ENCODE measurements at places on chromosomes 1 and 21.

- DNase-seq: peak; percentile 41
These were observed 43.3 kb upstream of the DIRAS3 start for GRCh38 chr1:68093737-68094136.

DNA sequence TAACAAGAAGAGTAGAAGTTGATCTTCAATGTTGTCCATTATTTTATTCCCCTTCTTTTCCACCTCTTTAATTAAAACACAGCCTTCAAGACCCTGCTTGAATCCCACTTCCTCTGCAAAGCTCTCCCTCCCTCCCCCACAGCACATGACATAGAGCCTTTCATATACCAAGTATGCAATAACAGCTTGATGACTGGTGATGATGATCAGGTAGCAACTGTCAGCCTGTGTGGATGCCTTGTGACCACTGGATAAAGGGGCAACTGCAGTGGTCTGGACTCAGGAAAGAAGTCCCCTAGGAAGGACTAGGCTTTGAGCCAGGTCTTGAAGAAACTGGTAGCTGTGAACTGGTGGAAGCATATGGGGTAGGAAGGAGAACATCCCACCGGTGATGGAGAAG is 53.8 kb upstream of the PRDX6 start:
- no peak for DNase-seq

DNA sequence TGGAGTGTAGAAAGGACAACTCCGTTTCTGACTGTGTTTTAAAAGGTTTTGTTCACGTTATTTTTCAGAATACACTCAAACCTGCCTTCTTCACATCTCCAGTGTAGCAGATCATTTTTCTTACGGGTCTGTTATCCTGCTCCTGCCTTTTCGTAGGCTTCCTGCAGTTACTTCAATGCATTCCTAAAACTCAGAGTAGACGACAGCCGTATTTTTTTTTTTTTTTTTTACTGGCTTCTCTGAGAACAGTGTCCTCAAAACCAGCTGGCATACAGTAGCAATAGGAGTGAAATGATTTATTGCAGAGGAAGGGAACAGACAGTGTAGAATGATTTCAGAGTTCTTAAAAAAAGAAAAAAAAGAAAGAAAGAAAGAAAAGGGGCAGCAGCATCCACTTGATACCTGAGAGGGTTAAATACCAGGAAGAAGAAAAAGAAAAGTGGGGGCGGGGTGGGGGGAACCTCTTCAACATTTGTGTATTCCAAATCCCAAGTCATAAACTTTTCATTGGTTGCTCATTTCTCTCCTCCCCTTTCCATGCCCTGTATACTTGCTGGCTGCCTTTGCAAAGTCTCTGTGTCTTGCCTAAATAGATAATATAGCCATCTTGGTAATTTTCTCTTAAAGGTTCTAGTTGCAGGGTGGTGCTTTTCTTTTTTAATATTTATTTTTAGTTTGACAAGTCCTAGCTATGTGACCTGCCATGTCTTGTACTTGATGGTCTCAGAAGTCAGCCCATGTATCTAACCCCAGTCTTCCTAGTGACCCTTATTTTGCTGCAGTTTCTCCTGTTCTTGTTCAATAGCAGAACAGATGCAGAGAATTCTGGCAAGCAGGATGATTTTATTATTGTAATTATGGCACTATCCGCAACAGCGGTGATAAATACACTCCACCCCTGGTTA is 2.8 kb downstream of the TGFB2 start:
- DNase-seq: no peak

GRCh38 chr21:26943921-26944320 is 23.0 kb downstream of the ADAMTS5 start:
- DNase-seq: no peak

- DNase-seq: no peak
These were observed 115.1 kb downstream of the TOMM20 start for GRCh38 chr1:235013512-235013911.

- no peak for DNase-seq
These were observed 1.4 kb downstream of the PRAMEF18 start for GRCh38 chr1:13224480-13225060.

- DNase-seq: peak; percentile 81
These were observed 51.4 kb downstream of the EVA1C start for GRCh38 chr21:32463889-32464300.

DNA sequence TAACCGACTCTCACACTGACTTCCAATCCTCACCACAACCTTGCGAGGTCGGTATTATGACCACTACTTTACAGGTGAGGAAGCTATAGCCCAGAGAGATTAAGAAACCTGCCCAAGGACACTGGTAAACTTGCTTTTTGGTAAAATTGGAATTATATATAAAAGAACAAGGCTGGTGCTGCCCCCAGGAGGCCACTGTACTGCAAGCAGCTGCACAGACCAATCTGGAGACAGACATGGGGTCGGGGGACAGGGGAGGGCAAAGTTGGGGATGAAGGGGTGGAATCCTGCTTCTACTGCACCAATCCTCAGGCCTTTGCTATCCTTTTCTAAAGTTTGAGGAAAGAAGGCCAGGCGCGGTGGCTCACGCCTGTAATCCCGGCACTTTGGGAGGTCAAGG is 280.8 kb downstream of the SPATA17 start:
- DNase-seq: no peak

GRCh38 chr1:25878690-25879089 is 3.2 kb upstream of the PAQR7 start:
- DNase-seq: no peak

DNA sequence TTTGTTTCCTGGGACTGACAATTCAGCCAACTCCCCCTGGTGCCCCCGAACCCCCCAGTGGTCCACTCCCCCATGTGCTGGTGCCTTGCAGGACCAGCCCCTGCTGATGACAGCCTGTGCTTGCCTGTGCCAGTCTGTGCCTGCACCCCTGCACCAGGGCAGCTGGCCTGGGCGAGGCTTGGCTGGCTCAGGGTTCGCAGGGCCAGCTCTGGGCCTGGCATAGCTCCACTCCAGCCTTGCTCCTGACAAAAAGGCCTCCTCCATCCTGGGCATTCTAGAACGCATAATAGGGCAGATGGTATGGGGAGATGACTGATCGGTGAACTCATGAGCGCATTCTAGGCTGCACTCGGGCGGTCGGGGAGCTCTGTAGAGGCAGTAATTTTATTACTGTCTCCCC is 5.4 kb downstream of the CNTN2 start:
- DNase-seq: no peak

- no peak for DNase-seq
These were observed 145.8 kb upstream of the ZNF648 start for GRCh38 chr1:182207300-182207699.

DNA sequence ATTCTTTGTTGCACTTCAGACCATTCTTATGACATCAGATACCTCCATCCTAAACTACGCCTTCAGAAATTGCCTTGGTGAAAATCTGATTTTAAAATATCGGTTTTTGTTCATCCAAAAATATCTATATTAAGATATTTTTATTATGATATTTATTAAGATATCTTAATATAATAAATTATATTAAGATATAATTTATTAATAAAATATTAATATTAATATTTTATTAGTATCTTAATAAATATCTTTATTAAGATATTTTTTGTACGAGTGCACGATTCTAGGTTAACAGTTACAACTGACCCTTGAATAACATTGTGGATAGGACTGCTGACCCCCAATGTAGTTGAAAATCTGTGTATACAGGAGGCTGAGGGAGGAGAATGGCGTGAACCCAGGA is 20.9 kb downstream of the PADI4 start:
- DNase-seq: no peak

GRCh38 chr1:71018791-71019190 is 28.8 kb downstream of the PTGER3 start:
- DNase-seq: no peak

GRCh38 chr1:207028884-207029650 is 3.5 kb downstream of the C1orf116 start:
- DNase-seq: no peak

DNA sequence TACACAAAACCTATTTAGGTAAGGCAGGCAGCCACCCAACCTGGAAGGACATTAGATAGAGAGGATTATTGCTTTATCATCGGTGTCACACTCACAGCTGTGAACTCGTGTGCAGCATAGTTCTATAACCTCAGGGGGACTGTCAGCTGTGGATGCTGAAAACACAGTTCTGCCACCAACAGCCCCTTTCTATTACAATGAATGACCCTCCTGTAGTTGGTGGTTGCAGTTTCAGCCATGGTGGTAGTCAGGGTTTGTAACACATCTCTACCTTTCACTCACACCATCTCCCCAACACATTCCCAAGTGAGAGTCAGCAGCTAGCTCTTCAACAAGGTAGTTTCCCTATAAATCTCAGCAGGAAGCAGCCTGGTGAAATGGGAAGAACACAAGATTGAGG is 136.8 kb downstream of the ZC3H11B start:
- no peak for DNase-seq

GRCh38 chr1:234611847-234612351 is 1.9 kb upstream of the IRF2BP2 start:
- peak; percentile 54 for DNase-seq

DNA sequence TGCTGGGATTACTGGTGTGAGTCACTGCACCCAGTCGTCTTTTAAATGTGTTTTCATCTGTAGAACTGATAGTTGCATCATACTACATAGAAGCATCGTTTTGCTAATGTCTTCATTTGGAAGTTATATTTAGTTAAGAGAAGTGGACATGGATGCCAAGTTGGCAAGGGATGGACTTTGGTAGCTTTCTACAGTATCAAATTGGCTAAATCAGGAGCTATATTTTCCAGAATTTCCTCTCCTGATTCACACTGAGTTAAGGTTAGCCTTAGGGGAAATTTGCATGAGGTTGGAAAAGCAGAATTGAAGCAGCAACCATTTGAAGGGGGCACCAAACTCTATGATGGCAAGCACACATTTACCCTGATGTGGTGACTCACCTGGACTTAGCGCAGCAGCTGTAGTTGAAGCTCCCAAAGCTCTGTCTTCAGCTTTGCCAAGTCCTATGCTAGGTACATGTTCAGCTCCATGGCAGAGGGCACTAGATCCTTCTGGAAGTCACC is 43.9 kb downstream of the DUSP10 start:
- DNase-seq: peak; percentile 82

- DNase-seq: no peak
These were observed 4.3 kb downstream of the TRIM46 start for GRCh38 chr1:155177918-155178281.

GRCh38 chr1:7581754-7582459 is 189.2 kb upstream of the VAMP3 start:
- DNase-seq: peak; percentile 8

DNA sequence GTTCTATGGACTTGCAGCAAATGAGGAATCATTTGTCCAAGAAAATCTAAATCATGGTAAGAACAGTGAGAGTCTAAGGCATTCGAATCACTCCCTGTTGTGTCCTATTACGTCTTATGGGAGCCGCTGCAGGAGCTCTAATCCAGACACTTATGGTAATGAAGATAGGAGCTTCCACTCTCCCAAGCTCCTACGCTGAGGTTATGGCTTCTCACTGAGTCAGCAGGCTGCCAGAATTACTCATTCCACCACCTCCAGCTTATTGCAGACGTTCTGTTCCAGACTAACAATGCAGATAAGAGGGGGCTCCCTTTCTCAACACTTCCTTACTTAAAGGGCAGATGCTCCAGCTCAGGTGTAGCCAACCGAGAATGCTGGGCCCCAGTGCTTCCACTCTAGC is 212.6 kb downstream of the GREM2 start:
- peak; percentile 86 for DNase-seq

DNA sequence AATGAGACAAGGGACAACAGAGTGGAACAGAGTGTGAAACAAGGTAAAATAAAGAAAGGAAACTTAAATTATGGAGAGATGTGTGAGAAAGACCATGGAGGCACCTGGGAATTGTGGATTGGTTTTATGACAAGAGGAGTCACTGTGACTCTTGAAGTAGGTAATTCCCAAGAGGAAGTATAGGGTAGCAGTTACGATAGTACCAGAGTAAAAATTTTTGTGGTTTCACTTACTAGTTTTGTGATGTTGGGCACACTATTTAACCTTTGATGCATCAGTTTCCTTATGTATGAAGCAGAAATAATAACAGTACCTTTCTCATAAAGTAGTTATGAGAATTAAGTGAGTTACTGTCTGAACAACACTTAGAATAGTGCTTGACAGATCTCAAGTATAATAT is 267.9 kb upstream of the DPYD start:
- DNase-seq: no peak

DNA sequence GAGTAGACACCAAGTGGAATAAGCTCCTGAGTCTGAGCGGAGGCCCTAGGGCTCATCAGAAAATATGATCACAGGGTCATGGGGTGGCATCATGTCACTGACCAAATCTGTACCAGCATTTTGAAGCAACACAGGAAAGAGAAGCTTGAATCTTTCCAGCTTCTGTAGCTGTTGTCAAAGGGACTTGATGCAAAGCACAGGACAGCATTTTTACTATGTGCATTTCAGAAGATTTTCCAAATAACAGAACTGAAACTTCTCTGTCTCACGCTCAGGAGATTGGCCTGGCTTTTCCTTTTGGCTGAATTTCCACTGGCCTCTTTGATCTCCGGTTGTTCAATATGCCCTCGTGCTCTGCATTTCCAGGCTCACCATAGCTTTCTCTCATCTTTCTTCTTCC is 127.2 kb upstream of the ATP1B1 start:
- no peak for DNase-seq

DNA sequence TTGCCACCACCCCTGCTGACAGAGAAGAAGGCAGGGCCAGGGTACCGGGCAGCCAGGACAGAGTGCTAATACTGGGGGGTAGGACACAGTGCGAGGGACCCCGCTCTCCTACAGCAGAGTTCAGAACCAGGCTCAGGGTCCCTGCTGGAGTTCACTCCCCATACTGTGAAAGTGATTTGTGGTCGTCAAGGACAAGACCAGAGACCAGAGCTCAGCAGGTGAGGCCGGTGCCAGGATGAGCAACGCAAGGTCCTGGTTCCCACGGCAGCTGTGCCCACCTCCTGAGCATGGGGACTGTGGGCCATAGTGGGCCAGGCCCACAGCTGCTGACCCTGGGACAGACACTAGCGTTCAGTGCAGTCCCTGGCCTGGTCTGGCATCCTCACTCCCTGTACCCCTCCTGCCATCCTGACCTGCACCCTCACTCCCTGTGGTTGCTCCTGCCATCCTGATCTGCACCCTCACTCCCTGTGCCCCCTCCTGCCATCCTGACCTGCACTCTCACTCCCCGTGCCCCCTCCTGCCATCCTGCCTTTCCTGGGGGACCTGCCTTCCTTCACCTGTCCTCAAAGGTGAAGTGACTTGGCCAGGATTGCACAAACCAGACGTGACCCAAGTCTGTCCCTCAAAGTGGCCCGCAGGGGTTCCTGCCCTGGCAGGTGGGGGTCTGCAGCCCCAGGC is 13.8 kb upstream of the PTTG1IP start:
- no peak for DNase-seq

GRCh38 chr21:37915497-37915911 is 753 bp downstream of the KCNJ6 start:
- peak; percentile 50 for DNase-seq

GRCh38 chr1:10050611-10051010 is 17.9 kb downstream of the UBE4B start:
- DNase-seq: no peak

GRCh38 chr1:9293533-9294404 is 1.1 kb downstream of the SPSB1 start:
- DNase-seq: peak; percentile 50

Measured in AG10803 (cell line).